Substantia nigra (tissue), 51 donors: ENCODE measurements at places on chromosomes 3 and 15.

DNA sequence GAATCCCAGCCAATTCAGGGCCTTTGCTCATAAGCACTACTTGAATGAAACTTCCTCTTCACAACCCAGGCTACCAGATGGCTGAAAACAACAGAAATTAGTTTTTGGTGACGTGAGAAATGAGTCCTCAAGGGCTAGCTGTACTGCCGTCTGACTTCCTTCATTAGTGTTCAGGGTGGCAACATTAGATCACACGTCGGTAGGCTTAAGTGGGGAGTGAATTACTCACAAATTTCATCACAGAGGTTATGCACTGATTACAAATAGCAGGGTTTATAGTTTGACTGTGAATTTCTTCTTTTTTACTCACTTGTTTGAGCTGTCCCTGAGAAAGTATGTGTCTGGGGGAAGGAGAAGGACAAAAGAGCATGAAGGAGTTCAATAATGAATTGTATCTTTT, 397.2 kb downstream of the GAP43 start:
- no peak for DNase-seq

DNA sequence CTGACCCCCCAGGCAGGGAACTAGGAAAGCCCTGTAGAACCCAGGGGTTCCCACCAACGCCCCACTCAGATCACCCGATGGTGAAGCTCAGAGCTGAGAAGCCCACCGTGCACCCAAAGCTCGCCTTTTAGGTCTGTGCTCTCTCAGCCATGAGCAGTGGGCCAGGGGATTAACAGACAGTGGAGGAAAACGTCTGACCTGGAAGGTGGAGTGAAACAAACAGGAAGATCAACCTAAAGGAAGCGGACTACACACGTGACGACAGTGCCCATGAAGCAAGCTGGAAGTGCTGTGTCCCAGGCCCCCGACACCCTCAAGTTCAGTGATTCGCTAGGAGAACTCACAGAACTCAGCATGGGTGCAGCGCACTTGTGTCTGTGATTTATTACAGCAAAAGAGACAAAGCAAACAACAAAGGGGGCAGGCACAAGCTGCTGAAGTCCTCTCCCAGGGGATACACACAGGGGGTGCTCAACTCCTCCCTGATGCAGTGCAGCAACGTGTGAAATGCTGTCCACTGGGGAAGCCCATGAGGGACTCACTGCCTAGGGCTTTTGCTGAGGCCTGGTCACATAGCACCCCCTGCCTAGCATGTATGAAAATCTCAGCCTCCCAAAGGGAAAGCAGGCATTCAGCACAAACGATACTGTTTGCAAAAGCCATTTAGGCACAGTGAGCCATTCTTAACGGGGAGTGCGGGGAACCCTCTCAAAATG, 43.5 kb downstream of the CFAP92 start:
- DNase-seq, result peak; percentile 48

DNA sequence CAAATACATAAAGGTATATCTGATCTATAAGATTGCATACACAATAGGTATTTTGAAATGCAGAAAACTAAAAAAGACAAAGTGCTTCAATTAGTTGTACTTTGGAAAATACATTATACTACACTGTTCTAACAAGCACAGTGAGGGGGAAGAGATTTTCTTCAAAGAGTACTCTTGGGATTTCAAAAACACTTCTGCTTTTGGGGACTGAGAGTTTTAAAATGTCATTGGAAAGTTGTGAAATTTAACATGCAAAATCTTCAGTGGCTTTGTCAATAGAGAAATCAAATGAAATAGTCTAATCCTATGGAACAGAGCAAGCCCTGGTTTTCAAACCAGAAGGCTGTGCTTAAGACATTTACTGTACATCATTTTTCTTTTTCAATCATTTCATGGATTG, 322.2 kb upstream of the SEMA6D start:
- no peak for DNase-seq

GRCh38 chr3:178671791-178672190, 135.6 kb downstream of the KCNMB2 start:
- no peak for DNase-seq

DNA sequence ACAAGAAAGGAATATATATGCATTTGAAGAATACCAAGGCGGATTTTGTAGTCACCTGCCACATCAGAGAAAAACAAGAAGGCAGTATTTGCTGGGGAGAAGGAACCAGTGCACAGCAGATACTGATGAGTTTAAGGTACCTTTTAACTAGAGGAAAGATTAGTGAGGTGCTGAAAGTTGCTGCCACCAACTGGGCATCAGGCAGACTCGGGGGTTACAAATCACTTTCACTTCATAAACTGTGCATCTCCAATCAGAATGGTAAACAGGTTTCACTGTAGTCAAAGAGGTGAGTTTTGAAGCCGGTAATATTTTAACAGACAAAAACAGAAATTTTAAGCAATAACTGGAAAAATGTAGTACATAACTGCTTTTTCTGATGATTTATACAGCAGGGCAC, 4.1 kb downstream of the FBN1 start:
- DNase-seq, result no peak
